Central memory CD4-positive, alpha-beta T cell (primary cell): ENCODE measurements at places on chromosomes 11 and 22.

DNA sequence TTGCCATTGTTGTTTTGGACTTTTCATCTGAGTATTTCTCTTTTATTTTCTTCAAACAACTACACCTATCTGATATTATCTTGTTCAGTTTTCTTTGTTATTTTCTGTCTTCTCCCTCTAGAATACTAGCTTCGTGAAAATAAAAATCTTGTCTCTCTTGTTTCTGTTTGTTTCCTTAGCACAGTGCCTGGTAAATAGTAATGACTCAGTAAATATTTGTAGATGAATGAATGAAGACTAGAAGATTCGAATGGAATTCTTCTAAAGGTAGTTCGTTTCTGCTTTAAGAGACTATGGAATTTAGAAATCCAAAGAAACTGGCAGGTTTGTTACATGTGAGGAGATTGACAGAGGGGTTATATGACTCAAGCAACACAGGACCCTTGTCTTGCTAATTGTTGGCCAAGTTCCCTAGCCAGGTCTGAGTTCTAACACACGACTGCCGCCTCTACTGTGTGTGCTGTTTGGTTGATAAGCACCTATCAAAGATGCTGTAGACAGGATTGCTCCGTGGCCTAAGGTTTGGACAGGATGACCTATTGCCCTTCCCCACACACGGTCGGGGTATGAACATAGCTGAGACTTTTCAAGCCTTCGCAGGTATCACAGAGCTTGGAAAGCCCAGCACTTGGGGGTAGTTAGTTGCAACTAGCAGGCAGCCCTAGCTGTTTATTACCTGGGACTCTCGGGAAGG is 831 bp upstream of the TMEM135 start:
- no peak for DNase-seq

DNA sequence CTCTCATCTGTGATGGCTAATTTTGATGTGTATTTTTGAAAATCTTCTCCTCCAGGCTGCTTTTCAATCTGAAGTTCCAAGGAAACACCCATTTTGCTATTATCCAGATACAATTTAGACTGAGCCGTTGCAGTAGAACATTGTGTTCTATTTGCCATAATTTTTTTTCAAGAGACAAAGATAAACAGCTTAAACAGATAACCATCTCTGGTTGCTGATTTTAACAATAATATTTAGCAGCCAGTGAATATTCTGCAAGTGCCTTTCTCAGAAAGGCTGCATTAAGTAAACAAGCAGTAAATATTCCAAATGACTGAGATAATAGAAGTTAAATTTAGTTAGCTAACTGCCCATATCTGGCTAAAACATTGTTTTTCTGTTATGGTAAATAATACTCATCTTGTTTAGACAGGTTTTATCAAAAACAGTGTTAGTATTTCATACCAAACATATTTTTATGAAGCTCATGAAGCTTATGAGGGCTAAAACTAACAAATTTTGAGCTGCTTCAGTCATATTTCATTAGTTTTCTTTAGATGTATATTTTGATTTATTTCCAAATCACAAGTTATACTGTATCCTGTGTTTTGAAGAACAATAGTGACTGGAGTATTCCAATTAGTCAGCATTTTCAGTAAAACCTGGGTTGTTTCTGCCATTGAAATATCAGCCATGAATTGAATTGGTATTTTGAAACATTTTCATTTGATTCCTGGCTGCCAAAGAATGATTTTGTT is 206.7 kb downstream of the SBF2 start:
- no peak for DNase-seq

- no peak for DNase-seq
These were observed 54.7 kb upstream of the OPCML start for GRCh38 chr11:133586903-133587517.

DNA sequence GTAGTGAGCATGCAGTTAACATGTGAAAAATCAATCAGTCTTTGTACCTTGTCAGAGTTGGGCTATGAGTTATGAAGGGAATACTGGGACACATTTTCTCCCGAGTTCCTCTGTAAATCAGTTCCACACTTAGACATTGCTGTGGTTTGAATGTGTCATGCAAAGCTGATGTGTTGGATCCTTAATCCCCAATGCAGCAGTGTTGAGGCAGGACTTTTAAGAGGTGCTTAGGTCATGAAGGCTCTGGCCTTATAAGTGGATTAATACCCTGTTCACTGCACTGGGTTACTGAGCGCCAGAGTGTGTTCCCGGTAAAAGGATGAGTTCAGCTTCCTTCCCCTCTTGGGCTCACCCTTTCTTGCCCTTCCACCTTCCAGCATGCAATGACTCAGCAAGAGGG is 742.1 kb upstream of the TENM4 start:
- no peak for DNase-seq

- DNase-seq: no peak
These were observed 89.7 kb upstream of the CARD18 start for GRCh38 chr11:105229257-105229656.

- no peak for DNase-seq
These were observed 20.7 kb downstream of the DRD2 start for GRCh38 chr11:113454455-113454854.

GRCh38 chr11:35427071-35427470 is 7.7 kb upstream of the SLC1A2 start:
- no peak for DNase-seq

GRCh38 chr22:29339381-29340235 is 24.1 kb upstream of the RASL10A start:
- no peak for DNase-seq

GRCh38 chr11:67054346-67054835 is 2.3 kb upstream of the RHOD start:
- no peak for DNase-seq

GRCh38 chr11:24161587-24161986 is 335.3 kb upstream of the LUZP2 start:
- DNase-seq: no peak

DNA sequence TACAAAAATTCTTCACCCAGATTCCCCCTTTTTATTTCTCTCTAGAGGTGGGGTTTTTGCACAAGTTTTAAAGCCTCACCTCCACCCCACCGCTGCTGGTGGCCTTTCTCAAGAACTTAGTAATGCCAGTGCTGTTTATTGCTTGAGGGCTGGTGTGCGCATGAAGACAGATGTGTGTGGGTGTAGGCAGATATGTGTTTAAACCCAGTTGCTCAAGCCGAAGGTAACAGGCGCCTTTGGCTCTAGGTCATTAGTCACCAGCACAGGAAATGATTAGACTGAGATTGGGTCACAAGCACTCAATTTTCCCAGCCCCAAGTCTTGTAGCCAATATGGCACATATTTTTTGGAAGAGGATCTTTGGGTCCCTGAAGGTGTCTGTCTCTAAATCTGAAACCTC is 2.7 kb upstream of the CLMP start:
- DNase-seq: no peak

DNA sequence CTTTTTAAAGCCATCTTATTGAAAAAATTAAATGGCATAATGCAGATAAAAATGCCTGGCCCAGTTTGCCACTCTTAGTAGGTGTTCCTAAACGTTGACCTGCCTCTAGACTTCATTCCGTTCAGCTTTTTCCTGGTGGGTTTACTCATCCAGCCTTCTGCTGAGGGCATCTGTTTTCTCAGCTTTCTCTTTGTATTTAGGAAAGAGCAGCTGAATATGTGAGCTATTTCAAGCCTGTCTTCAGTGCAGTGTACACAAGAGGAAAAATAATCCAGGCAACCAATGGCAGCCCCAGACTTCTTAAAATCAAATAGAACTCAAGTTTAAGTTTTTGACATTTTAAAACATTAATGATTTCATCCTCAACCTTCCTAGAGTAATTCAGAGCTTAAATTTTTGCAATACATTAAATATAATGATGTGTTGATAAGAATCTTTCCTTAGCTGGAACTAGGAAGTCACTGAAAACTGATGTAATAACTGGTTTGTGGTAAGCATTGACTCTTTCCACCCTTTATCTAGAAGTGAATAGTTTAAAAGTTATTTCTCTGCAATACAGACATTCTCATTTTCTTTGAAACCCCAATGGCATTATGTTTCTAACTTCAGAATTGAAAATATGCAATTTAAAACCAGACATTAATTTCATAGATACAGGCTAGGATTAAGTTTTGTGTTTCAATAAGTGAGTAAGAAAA is 165.4 kb downstream of the AASDHPPT start:
- DNase-seq: no peak

- no peak for DNase-seq
These were observed 706.0 kb downstream of the KCNA4 start for GRCh38 chr11:29310725-29311342.

- no peak for DNase-seq
These were observed 1.2 kb upstream of the INTS5 start for GRCh38 chr11:62654297-62654696.

GRCh38 chr11:82932564-82932963 is 31.0 kb downstream of the DDIAS start:
- no peak for DNase-seq

DNA sequence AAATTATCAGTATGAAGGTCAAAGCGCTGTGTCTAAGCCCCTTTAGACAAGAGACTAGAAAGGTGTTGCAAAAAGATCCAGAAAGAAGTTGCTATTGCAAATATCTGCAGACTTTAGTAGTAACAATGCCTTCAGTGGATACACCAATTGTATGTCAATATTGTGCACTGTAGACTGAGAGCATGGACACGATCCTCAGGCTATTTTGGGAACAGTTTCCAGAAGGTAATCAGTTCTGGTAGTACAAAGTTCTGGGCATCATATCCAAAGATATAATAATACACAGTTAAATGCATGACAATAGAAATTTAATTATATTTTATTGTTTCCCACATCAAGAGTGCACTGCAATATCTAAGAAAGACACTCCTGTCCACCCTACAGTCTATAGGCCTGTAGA is 84.1 kb upstream of the LUZP2 start:
- DNase-seq: no peak

DNA sequence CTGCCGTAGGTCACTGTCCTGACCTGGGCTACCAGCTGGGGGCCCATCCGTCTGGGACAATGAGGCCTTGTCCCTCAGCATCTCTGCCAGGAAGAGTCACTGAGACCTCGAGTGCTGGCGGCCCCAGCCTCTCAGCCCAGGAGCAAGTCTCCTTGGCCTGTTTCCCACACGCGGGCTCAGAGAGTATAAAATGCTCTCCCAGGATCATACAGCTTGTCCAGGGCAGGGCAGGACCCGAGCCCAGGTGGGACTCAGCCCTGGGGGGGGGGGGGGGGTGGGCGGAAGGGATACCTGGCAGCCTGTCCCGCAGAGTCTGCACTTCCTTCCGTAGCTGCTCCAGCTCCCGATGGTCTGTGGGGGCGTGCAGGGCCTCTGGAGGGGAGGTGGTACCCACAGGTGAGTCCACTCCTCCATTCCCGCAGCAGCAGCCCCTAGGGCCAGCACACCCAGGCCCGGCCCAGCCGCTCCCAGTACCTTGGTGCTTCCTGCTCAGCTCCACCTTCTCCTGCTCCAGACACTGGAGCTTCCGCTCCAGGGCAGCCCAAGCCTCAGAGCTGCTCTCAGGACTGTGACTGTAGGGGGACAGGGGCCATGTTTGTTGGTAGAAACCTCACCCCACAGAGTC is 7.9 kb downstream of the CDC42BPG start:
- DNase-seq: no peak

GRCh38 chr11:67024410-67024809 is 1.5 kb downstream of the SYT12 start:
- peak; percentile 63 for DNase-seq

GRCh38 chr22:36358533-36359469 is 29.0 kb downstream of the MYH9 start:
- no peak for DNase-seq

GRCh38 chr11:128488471-128488870 is 98.9 kb downstream of the ETS1 start:
- no peak for DNase-seq

- DNase-seq: no peak
These were observed 76.0 kb downstream of the EIF3M start for GRCh38 chr11:32659672-32660071.

DNA sequence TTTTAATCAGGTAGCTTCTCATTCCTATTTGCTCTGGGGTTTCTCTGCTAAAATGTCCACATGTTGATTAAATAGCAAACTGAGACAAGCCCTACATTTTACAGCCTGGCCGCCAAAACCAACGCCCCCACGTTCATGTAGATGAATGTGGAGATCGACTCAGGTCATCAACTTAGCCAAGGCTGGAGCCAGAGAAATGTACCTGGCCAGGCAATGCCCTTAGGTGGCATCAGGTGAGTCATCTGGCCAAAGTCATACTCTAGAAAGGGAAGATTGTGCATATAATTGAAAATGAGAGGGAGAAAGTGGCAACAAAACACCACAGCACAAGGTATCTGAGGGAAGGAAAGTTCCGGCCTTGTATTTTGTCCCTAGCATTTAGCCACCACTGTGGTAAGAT is 37.1 kb upstream of the CCDC89 start:
- no peak for DNase-seq

- DNase-seq: no peak
These were observed 936 bp downstream of the IL17REL start for GRCh38 chr22:50011447-50012210.

DNA sequence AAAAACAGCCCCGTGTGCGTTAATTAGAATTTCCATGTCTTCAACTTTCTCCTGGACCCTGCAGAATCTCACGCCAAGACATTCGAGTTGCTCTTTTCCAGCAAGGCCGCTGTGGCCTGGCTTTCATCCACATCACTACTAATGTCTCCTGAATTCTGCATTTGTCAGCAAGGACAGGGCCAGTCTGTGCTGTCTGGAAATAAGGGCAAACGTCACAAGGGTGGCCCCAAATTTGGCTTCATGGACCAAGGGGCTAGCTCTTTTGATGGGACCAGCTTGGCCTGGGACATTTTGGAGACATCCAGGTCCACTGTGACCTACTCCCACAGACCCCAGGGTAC is 33.4 kb downstream of the KCNQ1OT1 start:
- no peak for DNase-seq

DNA sequence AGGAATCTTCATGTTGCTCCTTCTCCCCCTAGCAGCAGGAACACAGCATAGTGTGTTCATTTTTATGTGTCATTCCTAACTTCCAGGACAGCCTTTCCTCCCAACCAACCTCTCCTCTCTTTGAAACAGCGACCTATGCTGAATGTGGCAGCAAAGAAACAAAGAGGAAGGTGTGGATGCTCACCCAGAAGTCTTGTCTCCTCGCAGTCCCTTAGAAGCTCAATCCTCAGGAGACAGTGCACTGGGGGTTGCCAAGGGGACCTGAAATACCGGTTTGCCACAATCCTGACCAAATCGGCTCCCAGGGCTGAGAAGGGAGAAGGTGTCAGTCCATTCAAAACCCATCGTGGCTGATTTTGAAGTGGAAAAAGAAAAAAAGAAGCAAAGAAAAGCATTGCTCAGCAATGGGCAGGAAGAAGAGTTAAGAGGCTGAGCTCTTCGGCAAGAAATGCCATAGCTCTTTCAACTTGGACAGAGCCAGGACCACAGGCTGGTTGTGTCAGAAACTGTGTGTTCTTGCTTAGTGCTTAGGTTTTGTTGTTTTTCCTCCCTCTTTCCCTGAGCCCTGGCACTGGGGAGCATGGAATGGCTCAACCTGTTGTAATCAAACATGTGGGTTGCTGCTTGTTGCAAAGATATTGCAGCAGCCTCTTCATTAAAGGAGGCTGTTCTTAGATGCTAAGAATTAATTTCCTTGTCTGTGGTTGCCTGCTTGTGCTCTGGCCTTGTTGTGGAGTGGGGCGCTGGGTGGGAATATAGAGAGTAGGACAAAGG is 30.4 kb upstream of the TENM4 start:
- DNase-seq: no peak
